NCI-H1092 (cell line): ENCODE measurements at places on chromosomes 7 and 10.

DNA sequence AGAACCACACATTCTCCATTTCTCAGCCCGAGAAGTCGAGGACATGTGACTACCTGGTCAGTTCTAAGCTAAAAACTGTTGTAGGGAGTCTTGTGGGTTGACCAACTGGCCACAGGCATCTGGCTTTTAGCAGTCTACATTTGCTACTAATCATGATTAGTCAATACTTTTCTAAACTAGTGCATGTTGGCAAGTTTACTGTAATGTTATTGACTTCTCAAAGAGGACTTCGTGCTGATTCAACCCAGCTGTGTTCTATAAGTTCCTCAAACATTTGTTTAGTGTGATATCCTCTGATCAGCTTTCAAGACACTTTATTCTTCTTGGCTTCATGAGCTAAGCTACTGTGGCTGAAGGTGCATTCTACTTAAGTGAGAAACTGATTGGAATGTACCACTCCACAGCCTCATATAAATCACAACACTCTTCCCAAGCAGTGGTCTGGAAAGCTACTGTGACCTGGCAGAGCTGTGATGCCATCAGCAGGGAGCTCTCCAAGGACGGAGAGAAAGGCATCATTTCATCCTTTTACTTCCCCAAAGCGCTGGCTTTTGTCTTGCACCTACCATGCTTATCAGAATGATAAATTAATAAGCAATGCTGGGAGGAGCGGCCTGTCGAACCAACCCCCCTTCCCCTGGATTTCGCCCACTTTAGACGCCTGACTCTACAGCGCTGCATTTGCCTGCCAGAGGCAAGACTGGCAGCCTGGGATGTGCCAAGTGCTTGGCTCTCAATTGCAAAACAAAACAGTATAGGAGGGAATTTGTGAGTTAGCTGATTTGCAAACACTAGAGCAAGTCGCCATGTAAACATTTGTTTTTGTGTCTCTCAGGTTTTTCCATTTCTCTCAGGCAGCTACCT, 206.7 kb upstream of the PLXNA4 start:
- peak; percentile 2 for DNase-seq

GRCh38 chr7:17558135-17558534, 259.7 kb downstream of the AHR start:
- no peak for DNase-seq

- DNase-seq: no peak
Observed at GRCh38 chr10:46001187-46001756, 29.0 kb downstream of the TIMM23 start.

GRCh38 chr7:154767142-154767541, 235.8 kb downstream of the PAXIP1 start:
- no peak for DNase-seq
